Lung (tissue), 17 donors: ENCODE measurements at places on chromosomes 6 and 20.

DNA sequence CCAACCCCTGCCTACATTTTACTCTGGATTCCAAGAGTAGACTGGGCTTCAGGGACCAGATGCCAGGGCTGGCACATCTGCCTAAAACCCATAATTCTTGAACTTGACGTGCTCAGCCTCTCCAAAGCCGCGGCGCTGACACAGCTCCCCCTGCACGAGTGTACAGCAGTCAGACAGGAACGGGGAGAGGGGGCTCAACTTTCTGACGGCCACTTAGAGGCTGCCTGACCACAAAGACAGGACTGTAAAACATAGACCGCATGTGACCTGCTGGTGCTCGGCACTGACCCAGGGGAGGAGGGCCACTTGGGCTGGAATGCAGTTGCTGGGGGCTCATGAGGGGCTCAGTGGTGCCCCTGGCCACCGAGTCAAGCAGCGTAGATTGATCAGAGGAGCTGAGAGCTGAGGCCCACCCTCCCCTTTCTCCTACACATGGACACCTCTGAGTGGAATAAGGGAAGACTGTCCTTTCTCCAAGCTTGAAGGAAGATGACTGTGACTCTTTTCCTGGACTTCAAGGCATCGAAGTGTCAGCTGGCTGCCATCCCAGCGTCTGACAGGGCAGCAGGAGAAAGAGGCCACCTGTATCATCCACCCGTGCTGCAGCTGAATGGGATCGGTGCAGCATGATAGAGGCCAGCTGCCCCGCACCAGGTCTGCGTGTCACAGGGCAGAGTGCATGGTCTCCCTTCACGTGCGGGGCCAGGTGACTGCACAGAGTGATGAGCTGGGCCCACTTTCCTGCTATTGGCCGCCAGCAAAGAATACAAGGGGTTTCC is 171.3 kb upstream of the AGPAT4 start:
- no peaks in the 10 kb centered on the region for H3K36me3 ChIP-seq
- peaks cover 15% of the 10 kb centered on the region for H3K4me1 ChIP-seq
- no peaks in the 10 kb centered on the region for H3K27me3 ChIP-seq
- H3K4me3 ChIP-seq, result no peak overlapping the region
- peak; percentile 63 for DNase-seq

- H3K4me3 ChIP-seq, result no peak overlapping the region
- H3K4me1 ChIP-seq, result peaks cover 8% of the 10 kb centered on the region
- H3K27me3 ChIP-seq, result no peaks in the 10 kb centered on the region
- no peak for DNase-seq
These were observed 15.4 kb downstream of the PTK7 start for GRCh38 chr6:43091436-43091991.

- DNase-seq, result no peak
- no peak overlapping the region for H3K27ac ChIP-seq
- no peak overlapping the region for H3K4me3 ChIP-seq
- no peaks in the 10 kb centered on the region for H3K27me3 ChIP-seq
- no peaks in the 10 kb centered on the region for H3K4me1 ChIP-seq
These were observed 80.4 kb downstream of the RFPL4B start for GRCh38 chr6:112427499-112427898.

DNA sequence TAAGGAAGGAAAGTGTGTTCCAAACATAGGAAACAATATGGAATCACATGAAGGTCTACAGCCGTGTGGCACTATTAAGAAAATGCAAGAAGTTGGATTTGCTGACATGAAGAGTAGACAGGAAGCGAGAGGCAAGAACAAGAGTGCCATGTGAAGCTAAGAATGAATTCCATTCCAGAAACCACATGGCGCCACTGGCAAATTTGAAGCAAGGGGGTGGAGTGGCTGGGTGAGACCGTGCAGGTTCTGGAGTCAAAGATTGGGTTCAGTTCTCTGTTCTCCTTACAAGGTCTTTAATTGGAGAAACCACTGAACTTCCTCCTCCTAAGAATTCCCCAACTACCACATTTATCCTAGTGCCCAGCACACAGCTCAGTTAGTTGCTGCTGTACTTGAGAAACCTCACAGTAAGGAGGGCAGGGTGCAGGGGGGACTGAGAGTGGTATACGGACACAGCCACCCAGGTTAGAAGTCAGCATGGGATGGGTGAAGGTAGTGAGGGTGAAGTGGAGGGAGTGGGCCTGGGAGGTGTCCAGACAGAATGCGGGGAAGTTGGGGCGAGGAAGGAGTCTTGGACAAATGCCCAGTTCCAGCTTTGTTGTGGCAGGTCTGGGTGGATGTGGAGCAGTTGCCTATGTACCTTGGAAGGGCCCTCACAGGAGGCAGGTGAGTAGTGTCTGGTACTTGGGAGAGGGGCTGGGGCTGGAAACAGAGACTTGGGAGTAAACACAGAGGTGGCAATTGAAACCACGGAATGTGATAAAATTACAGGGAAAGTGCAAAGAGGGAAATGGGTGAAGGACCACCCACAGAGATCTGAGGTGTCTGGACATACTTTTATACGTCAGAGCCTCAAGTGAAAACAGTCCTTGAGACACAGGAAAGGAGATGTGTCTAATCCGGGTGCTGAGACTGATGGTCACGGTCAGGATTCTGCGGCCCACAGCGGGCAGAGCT is 14.3 kb downstream of the LYRM4 start:
- no peaks in the 10 kb centered on the region for H3K4me1 ChIP-seq
- H3K36me3 ChIP-seq, result peaks cover 3% of the 10 kb centered on the region
- H3K27me3 ChIP-seq, result no peaks in the 10 kb centered on the region
- peak; percentile 58 for DNase-seq
- no peak overlapping the region for H3K4me3 ChIP-seq
- H3K27ac ChIP-seq, result no peak overlapping the region

DNA sequence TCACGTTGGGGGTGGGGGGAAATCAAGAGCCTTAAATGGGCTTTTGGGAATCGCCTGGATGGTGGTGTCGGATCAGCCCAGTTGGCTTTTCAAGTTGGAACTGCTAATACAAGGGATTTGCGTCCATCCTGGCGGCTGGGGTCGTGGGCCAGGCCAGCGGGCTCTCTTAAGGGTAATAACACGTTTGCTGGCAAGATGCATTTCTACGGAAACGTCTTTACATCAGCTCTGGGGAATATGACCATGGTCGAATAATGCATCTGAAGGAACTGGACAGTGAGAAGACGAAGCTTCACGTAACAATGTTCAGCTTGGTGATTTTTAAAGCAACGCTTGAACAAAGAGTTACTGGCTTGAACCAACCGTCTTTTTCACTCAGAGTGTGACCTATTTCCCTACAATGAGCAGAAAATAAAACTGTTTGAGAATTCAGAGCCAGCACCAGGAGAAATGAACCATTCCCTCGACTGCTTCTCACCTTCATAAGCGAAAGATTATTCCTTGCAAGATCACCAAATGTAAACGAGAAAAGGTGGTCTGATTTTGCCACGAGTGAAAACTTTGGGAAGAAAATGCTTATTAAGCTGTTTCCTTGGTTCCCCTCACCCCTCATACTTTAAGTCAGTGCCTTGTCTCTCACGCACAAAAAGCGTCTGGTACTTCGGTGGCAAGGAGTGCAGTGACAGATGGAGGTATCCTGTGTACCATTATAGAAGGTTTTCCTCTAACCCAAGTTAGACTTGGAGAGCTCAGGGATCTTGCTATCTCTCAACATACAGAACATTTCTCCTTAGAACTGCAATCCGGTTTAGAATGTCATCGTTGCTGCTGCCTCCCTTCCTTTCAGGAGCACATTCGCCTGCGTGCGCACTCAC is 1.4 kb upstream of the MARCKS start:
- H3K4me3 ChIP-seq, result no peak overlapping the region
- DNase-seq, result peak; percentile 90
- H3K27ac ChIP-seq, result peak overlapping the region; percentile 72
- peaks cover 18% of the 10 kb centered on the region for H3K36me3 ChIP-seq
- peaks cover 27% of the 10 kb centered on the region for H3K4me1 ChIP-seq
- H3K27me3 ChIP-seq, result no peaks in the 10 kb centered on the region

- H3K36me3 ChIP-seq, result peaks cover 54% of the 10 kb centered on the region
- DNase-seq, result peak; percentile 61
- no peaks in the 10 kb centered on the region for H3K27me3 ChIP-seq
- peaks cover 5% of the 10 kb centered on the region for H3K4me1 ChIP-seq
- peak overlapping the region; percentile 35 for H3K27ac ChIP-seq
These were observed 10.7 kb downstream of the TUBB start for GRCh38 chr6:30730601-30731435.

DNA sequence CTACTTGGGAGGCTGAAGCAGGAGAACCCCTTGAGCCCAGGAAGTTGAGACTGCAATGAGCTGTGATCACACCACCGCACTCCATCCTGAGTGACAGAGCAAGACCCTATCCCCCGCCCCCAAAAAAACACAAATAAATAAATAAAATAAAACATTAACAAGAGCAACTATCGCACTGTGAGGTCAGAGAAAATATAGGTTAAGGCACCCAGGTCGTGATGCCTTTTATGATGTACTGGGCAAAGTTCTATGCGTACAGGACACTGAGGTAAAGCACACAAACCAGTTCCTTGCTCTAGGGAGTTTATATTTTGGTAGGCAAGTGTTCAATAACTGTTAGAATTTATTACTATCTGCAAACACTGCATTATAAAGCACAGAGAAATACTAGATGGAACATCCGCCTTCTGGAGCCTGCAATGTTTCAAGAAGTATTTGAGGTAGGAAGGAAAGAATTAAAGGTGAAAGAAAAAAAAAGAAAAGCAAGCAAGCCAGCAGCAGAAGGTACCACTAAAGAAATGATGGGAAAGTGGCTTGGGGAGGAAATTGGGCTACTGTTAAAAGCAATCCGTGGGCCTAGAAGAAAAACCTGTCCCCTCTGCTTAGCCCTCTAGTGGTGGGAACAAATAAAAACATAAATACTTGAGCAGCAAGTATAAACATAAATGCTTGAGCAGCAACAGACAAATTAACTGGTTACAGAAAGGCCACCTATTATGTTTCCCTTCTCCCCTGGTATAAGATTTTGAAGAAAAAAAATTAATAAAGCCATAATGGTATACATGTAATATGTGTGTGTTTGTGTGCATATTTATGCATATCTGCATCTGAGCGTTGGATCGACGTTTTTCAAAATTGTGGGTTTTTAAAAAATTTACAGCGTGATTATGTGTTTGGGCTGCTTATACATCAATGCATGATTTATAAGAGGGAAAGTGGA is 128.0 kb downstream of the PHACTR1 start:
- DNase-seq, result peak; percentile 20
- H3K27ac ChIP-seq, result no peak overlapping the region
- H3K4me3 ChIP-seq, result no peak overlapping the region
- H3K4me1 ChIP-seq, result no peaks in the 10 kb centered on the region

DNA sequence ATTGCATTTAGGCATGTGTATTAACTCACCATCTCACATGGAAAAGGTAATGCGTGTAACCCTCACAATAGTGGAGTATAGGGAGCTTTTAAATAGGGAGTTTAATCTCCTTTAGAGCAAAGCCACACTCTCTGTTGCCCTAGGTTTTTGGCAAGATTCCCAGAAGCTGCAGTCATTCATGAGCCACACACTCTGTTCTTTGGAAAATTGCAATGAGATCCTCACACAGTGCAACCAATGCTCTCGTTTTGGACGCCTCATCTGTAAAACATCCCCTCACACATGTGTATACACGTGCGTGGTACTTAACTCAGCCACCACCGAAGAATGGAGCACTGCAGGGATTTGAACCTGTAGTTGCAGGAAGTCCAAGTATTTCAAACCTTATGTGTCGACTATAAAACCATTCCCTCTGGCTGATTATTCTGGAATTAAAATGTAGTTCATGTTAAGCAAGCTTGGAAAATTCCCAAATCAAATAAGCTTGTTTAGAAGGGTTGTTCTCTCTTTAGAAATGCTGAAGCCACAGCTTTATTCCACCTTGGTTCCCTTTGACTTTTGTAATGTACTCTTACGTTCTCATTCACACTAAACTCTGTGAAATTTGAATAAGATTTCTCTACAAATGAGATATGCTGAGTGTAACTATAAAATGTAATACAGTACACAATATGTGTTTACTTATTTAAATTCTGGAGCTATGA is 489.8 kb upstream of the MANEA start:
- peaks cover 5% of the 10 kb centered on the region for H3K4me1 ChIP-seq
- no peak overlapping the region for H3K27ac ChIP-seq
- no peak overlapping the region for H3K4me3 ChIP-seq
- DNase-seq, result peak; percentile 91

- H3K4me3 ChIP-seq, result no peak overlapping the region
- H3K27me3 ChIP-seq, result no peaks in the 10 kb centered on the region
- no peak overlapping the region for H3K27ac ChIP-seq
These were observed 248.2 kb downstream of the KHDC1L start for GRCh38 chr6:72977114-72977513.

- H3K4me3 ChIP-seq, result no peak overlapping the region
- no peaks in the 10 kb centered on the region for H3K36me3 ChIP-seq
- H3K4me1 ChIP-seq, result peaks cover 4% of the 10 kb centered on the region
- peak overlapping the region; percentile 79 for H3K27ac ChIP-seq
- no peak for DNase-seq
These were observed 70.0 kb downstream of the FAM50B start for GRCh38 chr6:3919130-3919628.

DNA sequence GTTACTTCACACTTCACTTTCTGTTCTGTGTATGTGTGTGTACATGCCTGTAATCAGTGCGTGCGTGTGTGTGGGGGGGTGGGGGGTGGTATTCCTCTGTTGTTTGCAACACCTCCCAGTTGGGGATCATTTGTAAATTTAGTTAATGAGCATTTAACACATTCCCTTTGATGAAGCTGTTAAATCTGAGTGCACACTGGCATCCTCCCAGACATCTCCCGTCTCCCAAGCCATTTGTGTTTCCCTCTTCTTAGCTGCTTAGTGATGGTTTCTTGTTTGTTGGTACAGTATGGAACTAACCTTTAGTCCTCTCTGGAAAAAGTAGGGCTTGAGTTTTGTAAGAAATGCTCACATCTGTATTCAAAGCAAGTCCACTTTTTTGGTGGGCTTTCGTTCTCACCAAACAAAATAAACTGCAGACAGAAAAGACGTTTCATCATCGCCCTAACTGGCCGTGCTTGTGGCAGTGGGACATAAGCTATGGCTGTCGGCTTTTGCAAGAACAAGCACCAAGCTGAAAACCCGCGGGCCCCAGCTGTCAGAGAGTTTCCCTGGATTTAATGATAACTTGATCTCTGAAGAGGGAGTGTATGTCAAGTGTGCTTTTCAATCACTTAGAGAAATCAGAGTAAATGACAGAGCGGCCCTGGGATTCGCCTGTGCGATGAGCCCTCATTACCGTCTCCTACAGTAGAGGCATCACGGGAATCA is 54.9 kb upstream of the SASH1 start:
- DNase-seq, result peak; percentile 42
- H3K4me1 ChIP-seq, result peaks cover 13% of the 10 kb centered on the region
- H3K36me3 ChIP-seq, result no peaks in the 10 kb centered on the region

DNA sequence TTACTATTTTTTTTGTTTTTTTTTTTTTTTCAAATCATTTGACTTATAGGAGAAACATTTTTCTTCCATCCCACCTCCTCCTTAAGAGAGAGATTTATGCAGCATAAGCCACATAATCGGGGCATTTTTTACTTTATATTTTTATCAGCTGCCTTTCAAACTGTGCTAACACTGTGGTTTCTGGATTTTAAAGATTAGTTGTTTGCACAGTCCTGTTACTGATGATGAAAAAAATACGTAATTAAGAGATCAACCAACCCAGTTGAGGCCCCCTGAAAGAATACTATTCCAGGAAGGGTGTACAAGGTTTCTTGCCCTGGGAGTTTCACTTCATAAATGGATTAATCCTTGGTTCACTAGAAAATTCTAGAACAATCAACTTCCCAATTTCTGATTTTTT is 68.3 kb downstream of the MMS22L start:
- no peaks in the 10 kb centered on the region for H3K4me1 ChIP-seq
- no peak overlapping the region for H3K27ac ChIP-seq
- no peaks in the 10 kb centered on the region for H3K27me3 ChIP-seq
- no peak overlapping the region for H3K4me3 ChIP-seq
